ENCODE measurements at places on chromosomes 3 and 15.

DNA sequence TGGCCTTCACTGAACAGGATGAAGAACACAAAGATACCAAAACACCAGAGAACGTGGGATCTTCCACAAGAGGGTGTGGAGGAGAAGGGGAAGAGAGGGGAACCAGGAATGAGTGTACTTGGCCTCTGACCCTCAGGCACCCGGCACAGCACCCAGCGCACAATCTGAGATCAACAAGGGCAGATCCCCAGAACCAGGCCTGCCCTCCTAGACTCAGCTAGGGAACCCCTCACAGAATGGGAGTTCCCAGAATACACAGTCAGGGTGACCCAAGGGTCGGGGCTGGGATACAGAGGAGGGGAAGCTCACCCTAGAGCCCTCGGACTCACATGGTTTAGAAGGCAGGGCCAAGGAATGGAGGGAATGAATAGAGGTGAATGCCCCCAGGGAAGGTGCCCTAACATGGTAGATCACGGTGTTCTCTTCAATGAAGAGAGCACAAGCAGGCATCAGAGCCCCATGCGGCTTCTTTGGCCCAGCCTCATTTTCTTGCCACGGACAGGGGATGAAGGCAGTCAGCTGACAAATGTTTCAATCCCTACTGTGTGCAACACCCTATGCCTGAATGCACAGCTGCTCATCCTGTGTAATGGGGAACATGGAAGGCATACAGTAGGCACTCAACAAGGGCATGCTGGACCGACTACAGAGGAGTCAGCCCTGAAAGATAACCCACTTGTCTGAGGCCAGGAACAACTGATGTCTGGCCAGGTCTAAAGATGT is 13.1 kb downstream of the BMF start:
- no peak for DNase-seq

- no peak for DNase-seq
Measured at GRCh38 chr3:135056084-135056730, 261.1 kb downstream of the EPHB1 start.

- no peak for DNase-seq
Measured at GRCh38 chr3:137110392-137110996, 152.7 kb downstream of the IL20RB start.

DNA sequence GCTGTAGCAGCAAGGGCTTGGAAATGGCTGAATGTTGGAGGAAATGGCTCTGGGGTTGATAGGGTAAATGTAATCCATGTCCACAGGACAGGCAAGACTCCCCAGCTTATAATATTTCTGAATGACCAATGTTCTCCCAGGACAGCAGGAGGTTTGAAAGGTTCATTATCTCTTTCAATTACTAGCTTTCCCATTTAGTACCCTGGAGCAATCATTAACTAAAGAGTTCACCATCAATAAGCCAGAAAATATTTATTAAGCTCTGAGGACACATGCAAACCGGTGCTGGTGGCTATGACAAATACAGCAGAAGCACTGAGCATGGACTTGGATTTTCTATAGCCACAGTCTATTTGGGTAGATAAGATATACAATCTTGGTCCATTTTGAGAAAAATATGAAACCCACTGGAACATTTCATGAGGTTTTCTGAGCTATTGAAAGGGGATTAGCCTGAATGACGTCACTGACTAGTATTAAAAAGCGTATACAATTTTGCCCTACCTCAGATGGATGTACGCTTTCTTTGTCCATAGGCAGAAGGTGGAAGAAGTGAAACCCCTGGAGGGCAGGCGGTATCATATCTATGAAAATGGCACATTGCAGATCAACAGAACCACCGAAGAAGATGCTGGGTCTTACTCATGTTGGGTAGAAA is 166.2 kb downstream of the CHL1 start:
- DNase-seq = no peak

- no peak for DNase-seq
Measured at GRCh38 chr3:63562323-63562722, 90.2 kb upstream of the SNTN start.

GRCh38 chr15:74381481-74381880 is 14.0 kb upstream of the CYP11A1 start:
- no peak for DNase-seq

GRCh38 chr3:31790193-31791089 is 190.6 kb downstream of the OSBPL10 start:
- no peak for DNase-seq

GRCh38 chr15:45884755-45885445 is 250.1 kb downstream of the SQOR start:
- DNase-seq = no peak

DNA sequence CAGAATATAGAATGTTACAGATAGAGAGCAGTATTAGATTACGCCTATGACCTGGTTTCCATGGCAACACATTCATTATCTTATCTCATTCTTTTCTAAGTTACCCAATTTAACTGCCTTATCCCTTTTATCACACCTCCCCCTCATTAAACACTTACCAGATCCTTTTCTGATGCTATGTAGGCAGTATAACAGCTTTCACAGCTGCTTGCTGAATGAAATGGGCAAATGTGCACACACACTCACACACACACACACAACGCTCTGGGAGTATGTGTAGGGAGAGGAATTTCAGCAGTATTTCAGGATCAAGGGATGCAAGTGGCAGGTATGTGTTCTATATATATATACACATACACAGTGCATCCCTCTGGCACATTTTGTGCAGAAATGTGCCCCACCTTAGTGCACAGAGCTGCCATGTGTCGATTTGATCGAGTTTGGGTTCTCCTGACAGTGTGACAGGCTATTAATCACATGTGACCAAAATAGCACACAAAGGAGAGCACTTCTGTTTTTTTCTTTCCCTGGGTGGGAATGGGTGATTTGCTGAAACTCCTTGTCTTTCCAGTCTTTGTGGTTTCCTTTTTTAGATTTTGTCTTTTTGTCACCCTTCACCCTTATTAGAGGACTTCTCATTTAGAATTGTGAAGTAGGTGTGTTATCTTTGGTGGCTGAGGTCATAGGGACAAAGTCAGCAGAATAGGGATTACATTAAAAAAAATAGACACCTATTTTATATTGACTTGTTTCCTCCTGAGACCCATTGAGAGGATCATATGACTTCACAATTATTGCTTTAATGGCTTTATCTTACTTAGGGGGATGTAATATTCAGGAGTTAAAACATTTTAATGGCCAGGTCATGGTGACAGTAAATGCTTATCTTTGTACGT is 553.7 kb downstream of the PDCD6IP start:
- DNase-seq = no peak

DNA sequence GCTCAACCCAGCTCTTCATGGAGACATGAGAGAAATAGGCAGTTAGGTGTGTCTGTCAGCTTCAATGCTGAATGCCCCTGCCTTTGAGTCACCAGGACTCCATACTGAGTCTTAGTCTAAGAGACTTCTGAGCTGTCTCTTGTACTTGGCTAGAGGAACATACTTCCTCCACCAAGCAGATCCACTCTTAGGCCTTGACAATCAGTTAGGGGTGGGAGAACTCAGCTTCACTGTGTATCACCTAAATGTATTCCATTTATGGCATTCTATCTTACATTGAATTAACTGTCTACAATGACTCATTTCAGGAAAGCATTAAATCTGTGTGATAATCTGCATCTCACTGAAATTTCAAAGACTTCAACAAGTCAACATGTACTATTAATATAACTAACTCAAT is 66.0 kb downstream of the STAC start:
- no peak for DNase-seq

DNA sequence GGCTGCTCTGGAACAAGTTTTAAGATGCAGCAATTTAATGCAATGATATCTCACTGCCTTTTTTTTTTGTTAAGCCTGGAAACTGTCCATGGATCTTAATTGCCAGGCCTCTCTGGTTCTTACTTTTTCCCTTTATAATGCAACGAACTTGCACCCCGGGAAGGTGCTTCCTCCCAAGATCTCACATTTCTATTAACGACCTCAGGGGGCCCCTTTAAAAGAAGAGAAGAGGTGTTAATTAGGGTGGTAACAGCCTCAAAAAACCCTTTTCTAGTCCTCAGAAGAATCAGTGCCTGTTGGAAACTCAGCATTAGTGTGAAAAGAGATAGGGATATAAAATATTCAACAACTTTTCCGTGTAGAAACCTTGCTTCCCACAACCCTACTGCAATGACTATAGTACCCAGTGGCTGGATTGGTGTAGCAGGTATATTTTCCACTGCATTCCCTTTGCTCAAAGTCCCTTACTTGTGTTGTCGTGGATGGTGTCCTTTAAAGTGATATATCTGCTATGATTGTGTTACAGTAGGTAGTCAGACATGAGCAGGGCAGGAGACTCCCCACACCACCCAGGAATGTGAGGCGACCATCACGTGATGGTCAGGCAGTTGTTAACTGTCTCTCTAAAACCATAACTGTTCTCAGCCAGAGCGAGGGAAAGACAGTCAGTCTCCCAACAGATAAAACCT is 121.8 kb downstream of the CTNNB1 start:
- DNase-seq = no peak

- DNase-seq = no peak
Measured at GRCh38 chr3:128376516-128376915, 90.2 kb downstream of the DNAJB8 start.

DNA sequence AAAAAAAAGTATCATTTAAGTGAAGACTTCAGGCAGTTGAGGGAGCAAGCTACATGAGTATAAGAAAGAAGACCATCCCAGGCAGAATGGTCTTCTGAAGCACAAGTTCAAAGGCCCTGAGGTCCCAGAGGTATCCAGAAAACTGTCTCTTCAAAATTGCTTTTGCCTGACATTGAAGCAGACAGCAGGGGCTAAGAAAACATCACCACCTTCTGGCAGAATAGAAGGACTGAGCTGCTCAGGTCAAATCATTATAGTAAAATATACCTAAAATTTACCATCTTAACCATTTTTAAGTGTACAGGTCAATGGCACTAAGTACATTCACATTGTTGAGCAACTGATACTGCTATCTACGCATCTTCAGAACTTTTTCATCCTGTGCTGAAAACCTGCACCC is 16.4 kb downstream of the GPR160 start:
- no peak for DNase-seq

GRCh38 chr15:71329041-71329440 is 213.8 kb downstream of the THSD4 start:
- DNase-seq = no peak

GRCh38 chr3:178676942-178677790 is 140.9 kb downstream of the KCNMB2 start:
- DNase-seq = no peak

- DNase-seq = no peak
Measured at GRCh38 chr15:34496207-34496995, 58.8 kb upstream of the GOLGA8A start.

DNA sequence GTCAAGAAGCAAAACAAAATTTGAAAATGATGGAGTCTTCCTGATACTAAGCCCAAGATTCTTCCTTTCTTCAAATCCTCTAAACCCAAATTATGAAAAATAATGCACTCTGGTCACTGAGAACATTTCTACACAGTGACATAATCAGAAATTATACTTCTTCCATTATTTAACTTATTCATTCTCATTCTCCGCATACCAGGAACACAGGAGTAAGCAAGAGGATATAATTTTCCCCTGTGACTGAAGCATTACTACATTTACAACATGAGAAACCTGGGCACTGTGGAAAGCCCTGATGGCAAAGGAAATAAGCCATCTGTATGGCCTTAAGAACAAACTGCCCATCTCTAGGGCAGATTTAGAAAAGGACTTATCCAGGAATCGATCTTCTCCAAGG is 47.0 kb downstream of the EXD1 start:
- DNase-seq = no peak

DNA sequence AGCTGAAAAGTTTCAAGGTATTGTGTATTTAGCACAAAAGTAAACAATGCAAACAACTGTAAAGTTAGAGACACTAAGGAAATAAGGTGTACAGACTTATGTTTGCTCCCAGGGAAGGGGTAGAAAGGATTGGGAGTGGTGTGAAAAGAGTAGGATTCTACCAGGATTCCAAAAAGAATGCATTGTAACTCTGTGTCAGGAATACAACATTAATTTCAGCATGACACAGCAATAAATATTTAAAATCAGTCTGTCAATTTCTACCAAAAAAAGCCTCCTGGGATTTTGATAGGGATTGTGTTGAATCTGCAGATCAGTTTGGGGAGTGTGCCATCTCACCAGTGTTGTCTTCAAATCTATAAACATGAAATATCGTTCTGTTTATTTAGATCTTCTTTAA is 73.4 kb downstream of the LRRC28 start:
- no peak for DNase-seq

DNA sequence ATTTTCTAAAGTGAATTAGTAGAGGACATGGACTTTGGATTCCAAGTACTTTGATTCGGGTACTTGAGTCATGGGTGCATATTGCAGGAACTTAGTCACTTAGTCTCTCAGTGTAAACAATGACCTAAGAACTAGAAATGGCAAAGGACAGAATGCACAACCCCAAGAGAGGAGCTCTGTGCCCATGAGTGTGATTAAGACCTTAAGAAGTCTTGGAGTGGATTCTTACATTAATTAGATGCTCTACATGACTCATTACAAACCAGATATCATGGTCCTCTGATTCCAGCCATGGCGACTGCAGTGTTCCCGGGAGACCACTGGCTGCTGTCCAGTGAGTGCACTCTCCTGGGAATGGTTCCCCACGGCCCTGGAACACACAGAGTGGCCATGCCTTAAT is 251.5 kb downstream of the GABRG3 start:
- no peak for DNase-seq

DNA sequence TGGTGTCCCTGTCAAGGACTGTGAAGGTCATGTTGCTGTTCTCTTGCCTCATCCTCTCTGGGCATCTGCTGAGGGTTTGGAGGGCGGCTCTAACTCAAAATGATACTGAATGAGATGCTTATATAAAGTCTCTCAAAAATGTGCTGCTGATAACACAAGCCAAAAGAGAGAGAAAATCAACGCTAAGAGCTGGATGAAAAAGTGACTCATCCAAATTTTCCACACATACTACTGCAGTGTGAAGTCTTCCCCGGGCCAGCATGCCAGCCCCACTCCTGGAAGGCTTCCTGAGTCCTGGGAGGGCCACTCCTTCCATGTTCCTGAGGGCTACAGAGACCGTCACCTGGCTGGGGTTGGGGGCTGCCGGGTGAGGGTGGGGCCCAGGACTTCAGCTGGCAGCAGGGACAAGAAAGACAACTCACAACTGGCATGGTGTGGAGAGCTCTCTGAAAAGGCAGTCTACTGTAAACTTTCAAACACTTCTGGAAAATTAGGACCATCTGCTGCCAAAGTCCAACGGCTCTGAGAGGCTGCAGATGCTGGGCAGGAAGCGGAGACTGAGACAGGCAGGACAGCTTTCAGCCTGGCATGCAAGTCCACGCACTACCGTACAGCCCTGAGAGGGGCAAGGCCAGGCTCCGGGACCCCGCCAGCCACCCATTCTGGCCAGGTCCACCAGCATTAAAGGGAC is 200.3 kb downstream of the ADAMTS17 start:
- no peak for DNase-seq

Measured in H7 (cell line).